ENCODE measurements at places on chromosomes 6 and 20. TPM values are rescaled to one million over a fixed set of nuclear protein-coding genes. Genes with fewer than 3 reads are reported as not detected.

DNA sequence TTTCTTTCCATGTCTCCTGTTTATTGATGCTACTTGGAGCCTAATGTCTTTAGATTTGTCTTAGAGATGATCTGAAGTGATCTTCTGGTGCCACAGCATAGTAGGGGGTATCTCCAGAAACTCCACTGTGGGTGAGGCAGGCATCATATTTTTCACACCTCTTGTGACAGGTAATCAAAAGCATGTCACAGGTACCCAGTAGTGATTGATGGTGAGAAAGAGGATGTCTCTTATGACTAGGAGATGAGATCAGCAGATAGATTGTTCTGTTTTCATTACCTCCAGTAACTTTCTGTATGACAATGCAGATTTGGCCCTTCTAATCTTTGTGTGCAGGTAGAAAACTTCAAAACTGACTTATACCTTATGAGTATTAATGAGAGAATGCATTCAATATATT lies 13.5 kb downstream of the NCOA7 start:
- DNase-seq: no peak

DNA sequence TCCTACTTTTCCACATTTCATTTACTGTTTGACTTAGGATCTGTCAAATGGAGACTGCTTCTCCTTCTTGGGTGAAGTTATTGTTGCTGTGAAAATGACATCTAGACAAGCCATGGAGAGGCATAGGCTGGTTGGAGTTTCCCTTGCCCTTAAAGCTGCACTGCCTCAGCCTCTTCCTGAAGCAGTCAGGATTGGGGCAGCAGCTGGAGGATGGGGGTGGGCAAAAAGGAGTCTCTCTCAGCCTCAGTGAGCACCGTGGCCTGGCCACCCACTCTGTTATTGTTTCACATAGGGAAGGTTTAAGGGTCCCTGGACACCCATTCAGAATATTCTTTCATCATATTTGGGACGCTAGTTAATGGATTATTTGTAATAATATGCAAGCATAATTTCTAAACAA lies 7.7 kb upstream of the ZBTB24 start:
- no peak for DNase-seq

DNA sequence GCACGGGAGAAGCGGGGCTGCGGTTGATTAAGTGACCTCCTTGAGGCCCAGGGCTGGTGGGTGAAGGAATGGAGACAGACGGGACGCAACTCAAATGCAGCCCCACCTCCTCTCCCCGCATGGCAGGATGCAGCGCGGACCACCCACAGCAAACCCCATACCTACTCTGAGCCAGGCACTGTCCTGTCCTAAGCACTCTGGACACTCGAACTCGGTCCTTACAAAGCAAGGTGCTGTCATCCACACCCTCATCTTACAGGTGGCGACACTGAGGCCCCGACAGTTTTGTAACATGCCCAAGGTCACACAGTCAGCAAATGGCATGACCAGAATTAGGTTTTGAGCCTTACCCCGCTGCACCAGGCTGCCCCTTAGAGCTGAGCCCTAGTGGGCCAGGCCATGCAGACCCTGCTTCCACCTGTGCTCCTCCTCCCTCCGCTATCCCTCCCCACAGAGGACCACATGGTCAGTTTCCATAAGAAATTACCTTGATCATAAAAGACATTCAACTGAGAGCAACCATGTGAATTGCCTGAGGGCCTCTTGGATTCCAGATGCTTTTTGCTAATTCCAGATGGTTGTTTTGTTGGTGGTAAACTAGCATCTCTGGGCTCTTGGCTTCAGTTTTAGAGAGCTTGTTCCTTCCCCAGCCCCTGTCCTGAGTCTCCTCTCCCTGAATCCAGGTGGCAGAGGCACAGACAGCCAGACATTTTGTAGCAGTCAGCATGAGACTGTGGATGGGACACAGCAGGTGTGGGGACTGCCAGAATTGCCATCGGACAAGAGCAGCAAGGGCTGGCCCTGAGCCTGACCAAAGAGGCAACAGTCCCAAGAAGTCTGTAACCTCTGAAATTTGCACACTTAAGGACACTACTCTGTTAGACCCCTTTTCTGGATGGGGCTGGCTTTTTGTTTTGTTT lies 171.9 kb upstream of the PMEPA1 start:
- DNase-seq: no peak

DNA sequence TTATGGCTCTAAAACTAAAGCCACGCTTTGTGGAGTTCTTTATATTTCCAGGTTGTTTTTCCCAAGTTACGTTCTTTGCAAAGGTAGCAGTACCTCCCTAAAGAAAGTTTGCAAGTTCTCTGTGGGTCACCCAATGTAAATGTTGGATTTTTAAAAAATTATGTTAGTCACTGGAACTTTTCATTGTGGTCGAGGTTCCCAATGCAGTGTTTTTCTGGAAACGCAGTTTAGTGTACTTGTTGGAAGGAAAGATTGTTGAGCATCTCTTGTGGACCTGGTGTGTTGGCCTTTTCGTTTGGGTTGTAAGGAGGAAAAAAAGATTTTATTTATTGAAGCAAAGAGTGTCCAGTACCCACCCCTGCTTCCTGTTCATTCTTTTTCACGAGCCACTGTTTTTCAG lies 1.4 kb downstream of the TOP1 start:
- no peak for DNase-seq

- DNase-seq: no peak
These were observed 15.8 kb upstream of the LIN28B start for GRCh38 chr6:104940893-104941728.

DNA sequence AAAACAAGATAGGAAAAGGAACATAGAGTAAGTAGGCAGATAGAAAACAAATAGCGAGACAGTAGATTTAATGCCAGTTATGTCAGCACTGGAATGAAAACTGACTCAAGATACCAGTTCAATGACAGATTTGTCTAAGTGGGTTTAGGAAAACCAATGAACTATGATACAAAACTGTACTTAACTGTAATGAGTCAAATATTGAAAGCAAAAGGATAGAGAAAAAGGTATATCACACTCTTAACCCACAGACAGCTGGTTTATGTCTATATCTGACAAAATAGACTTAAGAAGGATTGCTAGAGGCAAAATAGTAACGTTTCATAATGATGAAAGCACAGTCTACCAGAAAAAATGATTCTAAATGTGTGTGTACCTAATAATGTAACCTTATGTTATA lies 38.2 kb downstream of the ATRN start:
- no peak for DNase-seq

GRCh38 chr6:79526897-79527296 lies 10.3 kb downstream of the LCA5 start:
- DNase-seq: no peak

DNA sequence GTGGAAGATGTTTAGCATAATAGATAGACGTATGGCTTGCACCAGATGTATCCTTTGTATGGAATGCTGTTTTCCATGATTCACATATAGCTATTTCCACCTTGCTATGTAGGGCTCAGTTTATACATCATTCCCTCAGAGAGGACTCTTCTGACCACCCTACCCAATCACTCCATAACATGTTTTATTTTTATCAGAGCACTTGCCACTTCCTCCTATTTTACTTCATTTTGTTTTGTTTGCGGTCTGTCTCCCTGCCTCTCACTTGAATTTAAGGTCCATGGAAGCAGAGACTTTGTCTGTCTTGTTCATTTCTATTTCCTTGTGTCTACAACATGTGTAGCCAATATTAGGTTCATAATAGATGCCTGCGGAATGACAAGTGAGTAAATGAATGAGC lies 266.9 kb upstream of the CITED2 start:
- DNase-seq: no peak

DNA sequence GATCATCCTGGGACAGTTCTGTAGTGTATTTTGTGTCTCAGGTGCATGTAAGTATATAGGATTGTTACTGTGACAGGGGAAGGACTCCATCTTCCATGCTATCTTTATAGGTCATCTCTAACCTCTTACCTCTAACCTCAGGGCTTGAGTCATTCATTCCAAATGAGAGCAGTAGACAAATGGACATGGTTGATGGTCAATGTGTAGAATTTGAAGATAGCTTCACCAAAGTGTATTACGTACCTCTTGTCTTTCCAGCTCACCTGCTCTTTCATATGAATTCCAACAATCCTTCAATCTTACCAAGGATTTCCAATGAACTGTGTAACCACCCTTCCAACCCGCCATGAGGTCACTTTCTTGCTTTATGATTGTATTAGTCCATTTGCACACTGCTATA lies 8.7 kb upstream of the ADGRG6 start:
- DNase-seq: no peak

GRCh38 chr20:17873410-17874270 lies 95.0 kb downstream of the SNX5 start:
- DNase-seq: peak; percentile 33

GRCh38 chr6:14756340-14756739 lies 489.5 kb upstream of the JARID2 start:
- DNase-seq: no peak

GRCh38 chr6:34964564-34964963 lies 75.5 kb downstream of the ANKS1A start:
- no peak for DNase-seq

GRCh38 chr6:109243863-109244825 lies 138.1 kb downstream of the CD164 start:
- no peak for DNase-seq

GRCh38 chr20:59618131-59618530 lies 13.8 kb downstream of the PHACTR3 start:
- no peak for DNase-seq

GRCh38 chr6:106849676-106850332 lies 124.7 kb downstream of the CD24 start:
- no peak for DNase-seq

DNA sequence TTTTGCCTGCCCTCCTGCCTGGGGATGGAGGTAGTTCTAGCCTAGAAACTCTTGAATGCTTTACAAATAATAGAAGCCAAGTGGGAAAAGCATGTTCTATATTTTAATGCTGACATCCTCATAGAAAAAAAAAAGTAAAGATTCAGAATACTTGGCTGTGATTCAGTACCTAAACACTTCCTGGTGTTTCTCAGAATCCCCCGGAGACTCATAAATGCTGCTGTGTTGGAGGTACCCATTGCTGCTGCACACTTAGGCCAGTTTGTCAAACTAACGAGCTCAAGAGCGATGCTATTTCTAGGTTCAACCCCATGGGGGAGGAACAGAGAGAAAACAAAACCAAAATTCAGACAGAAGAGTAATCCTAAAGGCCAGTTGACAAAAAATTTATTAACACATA lies 38.8 kb upstream of the ZFP64 start:
- DNase-seq: no peak

DNA sequence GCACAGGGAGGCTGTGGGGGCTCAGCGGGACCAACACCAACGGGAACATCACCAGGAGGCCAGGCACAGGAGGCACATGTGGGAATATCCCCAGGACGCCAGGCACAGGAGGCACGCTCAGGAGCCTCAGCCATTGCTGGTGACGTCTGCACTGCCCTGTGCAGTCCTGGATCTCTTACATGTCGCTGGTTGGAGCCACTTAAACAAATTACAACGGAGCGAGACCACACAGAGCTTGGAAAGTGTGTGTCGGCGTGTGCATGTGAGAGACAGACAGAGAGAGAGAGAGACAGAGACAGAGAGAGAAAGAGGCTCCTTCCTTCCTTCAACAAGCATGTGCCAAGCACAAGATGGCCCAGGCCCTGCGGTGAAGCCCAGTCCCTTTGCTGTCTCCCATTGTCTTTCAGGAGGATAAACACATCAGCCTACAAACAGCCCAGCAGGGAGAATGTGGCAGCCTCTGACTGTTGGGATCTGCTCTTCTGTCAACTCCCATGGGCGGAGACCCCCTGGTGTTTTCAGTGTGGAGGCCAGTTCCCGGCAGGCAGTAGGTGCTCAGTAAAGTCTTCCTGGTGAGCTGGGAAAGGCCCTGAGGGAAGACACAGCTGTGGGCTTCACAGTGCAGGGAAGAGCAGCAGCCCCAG lies 112.7 kb upstream of the THBS2 start:
- no peak for DNase-seq

The WFDC11 gene
- not detected for polyA plus RNA-seq

The CDSN gene
- polyA plus RNA-seq: not detected

The RREB1 gene
- polyA plus RNA-seq: 4.6 TPM

The TRIM15 gene
- polyA plus RNA-seq: 0.09 TPM

The PBOV1 gene
- not detected for polyA plus RNA-seq

The MATN4 gene
- polyA plus RNA-seq: 0.08 TPM

The IDH3B gene
- 154 TPM for polyA plus RNA-seq

The SENP6 gene
- polyA plus RNA-seq: 29.8 TPM

Data from A549 (cell line).